Stimulated activated CD8-positive, alpha-beta memory T cell treated with anti-CD3 and anti-CD28 coated beads, Interleukin-7, amount 100 ng/mL, for 24 hours (primary cell): ENCODE measurements at places on chromosomes 12 and 14.

DNA sequence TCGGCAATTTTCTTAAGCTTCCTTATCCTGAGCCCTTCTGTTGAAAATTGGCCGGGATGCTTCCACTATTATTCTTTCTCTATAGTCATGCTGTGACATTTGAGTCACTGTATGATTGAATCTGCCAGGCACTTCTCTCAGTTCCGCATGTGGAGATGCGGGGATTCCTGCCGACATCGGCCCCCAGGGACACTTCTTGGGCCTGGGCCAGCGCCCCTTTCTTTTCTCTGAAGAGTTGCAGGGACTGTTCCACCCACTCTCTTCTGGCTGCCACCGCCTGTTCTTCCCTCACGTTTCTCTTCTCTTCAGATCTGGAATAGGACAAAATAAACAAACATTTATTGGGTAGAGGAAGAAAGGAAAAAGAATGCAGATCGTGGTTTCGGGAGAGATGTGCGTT, 310.1 kb downstream of the ETNK1 start:
- no peak for DNase-seq

DNA sequence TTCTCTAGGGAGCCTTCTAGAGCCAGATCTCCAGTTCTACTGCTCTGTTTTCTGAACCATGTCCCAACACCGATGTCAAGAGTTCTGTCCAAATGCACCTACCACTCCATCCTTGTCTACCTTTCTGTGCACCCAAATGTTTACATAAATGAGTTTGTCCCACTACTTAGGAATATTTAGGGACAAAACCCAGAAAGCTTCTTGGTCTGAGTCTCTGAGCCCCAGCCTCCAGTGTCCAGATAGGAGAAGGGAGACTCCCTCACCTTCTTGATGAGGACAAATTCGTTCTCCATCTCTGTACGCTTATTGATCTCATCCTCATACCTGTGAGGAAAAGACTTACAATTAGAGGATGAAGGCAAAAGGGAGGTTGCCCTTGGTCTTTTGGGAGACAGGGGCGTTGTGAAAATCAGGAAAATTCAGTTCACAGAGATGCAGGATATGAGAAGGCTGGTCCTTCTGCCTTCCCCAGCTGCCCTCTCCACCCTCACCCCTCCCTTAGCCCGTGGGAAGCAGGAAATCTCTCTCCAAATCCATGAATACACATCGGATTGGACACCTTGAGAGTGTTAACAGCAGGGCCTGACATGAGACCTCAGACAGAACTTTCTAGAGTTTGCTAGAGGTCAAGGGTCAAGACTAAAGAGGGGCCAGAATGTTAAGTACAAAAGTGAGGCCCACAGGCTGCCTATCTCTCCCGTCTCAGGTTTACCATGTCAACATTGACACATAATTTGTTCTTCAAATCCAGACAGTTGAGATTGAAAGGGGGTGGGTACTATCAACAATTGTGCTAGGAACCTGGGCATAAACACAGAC, 3.8 kb downstream of the KRT8 start:
- no peak for DNase-seq

DNA sequence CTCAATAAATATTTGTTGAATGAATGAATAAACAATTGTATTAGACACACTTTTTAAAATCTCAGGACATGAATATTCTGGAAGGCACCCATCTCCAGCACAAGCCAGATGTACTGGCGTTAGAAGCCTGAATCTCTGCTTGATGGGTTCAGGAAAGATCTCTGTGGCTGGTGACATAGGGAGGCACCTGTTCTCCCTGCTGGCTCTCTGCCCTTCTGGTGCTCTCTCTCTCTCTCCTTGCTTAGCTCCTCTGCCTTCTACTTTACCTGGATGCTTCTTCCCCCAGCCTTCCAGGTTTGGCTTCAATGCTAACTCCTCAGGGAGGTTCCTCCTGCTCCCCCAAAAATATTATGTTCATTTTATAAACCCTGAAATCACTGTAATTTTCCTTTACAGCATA, 1.5 kb downstream of the CYP46A1 start:
- no peak for DNase-seq

- DNase-seq, result no peak
Observed at GRCh38 chr12:8912914-8913313, 1.4 kb upstream of the PHC1 start.

DNA sequence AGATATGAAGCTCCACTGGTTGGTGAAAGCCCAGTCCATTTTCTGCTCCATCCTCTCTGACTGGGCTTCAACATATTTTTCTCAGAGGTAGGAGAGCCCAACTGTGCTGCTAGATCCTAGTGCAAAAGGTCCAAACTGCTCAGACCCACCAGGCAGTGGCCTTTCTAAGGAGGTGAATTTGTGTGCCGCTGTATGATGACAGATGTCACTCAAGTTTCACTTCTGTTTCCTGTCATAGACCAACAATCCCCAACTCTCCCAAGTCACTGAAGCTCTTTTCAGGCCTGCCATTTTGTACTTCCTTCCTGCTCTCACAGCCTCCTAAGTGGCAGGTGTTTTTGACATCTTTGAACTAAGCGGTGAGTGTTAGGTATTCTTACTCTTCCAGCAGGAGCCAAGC, 16.4 kb upstream of the RNASE4 start:
- no peak for DNase-seq

DNA sequence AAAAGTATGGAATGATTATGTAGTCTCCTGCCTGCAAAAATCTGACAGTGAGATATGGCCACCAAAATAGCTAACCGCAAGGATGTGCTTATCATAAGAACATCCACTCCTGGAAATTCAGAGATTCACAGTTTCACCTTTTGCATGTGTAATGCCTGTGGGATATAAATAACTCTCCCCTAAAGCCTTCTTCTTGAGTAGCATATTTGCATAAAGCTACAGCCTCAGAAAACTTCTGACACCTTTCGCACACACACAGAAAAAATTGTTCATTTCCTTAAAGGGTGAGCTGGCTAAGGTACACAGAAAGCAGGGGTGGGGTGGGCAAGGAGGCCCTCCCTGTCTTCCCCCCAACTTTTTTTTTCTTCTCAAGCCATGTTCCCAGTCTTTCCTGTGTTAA, 3.1 kb upstream of the IGF1 start:
- no peak for DNase-seq

DNA sequence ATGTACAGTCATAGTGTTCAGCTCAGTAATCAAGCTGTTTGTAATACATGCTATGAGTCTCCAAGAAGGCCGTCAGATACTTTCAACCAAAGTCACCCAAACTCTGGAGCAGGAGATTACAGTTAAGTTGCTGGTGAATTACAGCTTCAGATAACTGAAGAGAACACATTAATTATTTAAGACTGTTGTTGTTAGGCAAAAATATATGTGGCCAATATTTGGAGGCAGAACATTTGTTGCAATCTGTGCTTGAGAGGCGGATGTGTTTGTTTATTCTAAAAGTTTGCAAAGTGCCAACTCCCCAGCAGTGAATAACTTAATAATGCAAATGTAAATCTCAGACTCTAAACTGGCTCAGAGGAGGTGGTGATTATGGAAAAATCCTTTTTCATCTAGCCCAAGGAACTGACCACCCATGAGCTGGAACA, 300.7 kb upstream of the TBX3 start:
- DNase-seq, result no peak

DNA sequence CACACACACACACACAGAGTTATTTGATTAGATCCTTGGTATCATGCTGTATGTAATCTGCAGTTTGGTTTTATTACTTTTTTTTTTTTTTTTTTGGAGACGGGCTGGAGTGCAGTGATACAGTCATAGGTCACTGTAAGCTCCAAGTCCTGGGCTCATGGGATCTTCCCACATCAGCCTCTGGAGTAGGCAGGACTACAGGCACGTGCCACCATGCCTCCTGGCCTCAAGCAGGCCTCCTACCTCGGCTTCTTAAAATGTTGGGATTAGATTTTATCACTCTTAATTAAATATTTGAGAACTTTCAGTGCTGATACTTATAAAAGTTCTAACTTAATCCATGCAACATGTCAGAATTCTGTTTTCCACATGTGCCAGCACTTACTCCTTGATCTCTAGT, 31.3 kb upstream of the PSEN1 start:
- DNase-seq, result no peak

- no peak for DNase-seq
Observed at GRCh38 chr14:68864361-68864750, 71.5 kb upstream of the ZFP36L1 start.

DNA sequence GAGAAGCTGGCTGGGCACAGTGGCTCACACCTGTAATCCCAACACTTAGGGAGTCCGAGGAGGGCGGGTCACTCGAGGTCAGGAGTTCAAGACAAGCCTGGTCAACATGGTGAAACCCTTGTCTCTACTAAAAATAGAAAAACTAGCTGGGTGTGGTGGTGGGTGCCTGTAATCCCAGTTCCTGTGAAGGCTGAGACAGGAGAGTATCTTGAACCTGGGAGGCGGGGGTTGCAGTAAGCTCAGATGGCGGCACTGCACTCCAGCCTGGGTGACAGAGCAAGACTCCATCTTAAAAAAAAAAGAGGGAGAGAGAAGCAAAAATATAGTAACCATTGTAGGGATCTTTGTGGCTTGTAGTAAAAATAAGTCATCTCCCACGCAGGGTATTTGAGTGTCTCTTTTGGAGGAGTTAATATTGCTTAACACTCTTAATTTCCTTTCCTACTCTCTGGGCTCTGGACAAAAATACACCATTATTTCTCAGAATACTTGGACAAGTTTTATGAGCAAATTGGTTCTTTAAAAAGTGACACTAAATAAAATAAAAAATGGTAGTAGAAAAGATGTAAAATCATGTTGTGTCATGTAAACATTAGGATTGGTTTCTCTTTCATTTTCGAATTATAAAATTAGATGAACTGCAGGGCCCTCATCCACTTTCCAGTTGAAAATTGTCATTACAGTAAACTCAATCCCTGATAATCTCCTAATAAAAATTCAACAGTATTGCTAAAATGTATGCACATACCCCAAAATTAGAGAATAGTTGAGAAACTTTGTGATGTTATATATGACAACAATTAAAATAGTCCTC, 61.1 kb upstream of the C12orf71 start:
- DNase-seq, result no peak

DNA sequence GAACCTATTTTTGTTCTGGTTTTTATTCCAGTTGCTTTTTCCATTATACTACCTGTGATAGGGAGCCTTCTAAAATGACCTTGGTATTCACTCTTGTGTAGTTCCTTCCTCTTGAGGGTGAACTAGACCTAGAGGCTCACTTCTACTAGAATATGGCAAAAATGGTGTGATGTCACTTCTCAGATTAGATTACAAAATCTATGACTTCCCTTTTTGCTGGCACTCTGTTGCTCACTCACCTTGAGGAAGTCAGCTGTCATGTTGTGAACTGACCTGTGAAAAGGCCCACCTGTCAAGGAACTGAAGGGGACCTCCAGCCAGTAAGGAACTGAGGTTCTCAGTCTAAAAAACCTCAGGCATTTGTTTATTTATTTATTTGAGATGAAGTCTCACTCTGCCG, 5.7 kb downstream of the MIPOL1 start:
- DNase-seq, result no peak

DNA sequence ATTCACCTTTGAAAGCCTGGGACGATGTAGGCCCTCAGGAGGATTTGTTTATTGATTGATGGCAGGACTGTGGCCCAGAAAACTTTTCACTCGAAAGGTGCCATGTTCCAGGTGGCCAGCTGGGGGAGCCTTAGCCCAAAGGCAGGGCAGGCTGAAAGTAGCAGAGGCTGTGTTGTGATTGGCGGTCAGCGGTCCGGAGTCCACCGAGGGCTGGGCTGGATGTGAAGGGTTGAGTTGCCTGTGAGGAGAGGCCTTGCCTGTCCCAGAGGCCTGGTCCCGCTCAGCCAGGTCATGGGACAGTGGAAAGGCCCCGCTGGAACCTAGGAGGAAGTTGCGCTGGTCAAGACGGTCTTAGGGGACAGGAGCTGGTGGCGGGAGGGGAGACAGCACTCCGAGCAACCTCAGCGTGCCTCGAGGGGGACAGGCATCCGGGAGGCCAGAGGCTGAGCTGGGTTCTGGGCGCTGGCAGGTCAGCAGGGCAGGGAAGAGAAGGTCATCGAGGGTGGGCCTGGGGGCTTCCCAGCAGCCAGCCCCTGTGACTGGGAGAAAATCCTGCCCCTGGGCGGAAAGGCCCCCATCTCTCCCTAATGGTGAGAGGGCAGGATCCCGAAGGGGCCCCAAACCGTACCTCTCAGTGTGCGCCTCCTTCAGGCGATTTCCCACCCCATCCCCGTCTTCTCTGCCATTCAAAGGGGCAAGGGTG, 26.3 kb downstream of the CMA1 start:
- DNase-seq, result peak; percentile 43

DNA sequence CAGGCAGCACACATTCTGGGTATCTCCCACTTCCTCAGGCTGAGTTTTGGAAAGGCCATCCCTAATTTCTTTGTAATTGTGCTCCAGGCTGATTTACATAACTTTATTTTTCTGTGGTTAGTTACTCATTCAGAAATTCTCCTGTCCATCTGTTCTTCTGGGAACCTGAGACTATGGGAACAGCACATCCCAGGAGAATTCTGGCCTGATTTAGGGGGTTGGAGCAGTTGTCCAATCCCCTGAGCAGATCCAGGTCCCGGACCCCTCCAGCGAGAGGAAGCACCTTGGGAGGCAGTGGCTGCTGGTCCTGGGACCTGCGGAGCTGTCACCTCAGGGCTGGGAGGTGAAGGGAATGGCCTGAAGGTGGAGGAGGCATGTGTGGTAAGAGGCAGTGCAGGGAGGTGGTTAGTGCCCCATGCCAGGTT, 40.4 kb downstream of the TSPAN9 start:
- DNase-seq, result no peak

GRCh38 chr14:28361486-28361885, 405.1 kb upstream of the FOXG1 start:
- DNase-seq, result no peak

- DNase-seq, result peak; percentile 30
Observed at GRCh38 chr14:76386944-76387782, 11.2 kb downstream of the ESRRB start.

DNA sequence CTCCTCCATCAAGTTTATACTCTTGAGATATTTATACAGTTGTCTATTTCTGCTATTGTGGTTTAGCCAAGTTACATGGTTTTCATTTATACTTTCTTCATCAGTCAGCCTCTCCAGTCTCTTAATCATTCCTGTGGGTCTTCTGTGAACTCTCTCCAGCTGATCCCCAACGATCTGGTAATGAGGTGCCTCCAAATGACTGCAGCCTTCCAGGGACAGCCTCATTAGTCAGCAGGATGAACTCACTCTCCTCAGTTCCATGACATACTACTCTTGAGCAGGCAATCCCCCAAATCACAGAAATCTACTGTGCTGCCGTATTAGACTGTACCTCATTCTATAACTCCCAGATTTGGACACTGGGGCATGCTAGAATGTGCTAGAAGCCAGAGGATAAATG, 15.3 kb downstream of the AREL1 start:
- DNase-seq, result no peak

- DNase-seq, result no peak
Observed at GRCh38 chr14:20413744-20414082, 412 bp upstream of the TEP1 start.

DNA sequence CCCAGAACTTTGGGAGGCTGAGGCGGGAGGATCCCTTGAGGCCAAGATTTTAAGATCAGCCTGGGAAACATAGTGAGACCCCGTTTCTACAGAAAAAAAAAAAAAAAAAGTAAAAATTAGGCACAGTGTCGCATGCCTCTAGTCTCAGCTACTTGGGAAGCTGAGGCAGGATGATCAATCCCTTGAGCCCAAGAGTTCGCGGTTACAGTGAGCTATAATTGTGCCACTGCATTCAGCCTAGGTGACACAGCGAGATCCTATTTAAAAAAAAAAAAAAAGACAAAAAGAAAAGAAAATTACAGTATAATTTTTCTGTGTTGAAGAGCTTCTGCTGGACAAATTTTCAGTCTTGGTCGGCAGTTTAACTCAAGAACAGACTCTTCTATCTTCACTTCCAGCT, 133.9 kb upstream of the FGD4 start:
- DNase-seq, result no peak

GRCh38 chr12:48601013-48601756, 31.3 kb upstream of the LALBA start:
- DNase-seq, result no peak

- DNase-seq, result no peak
Observed at GRCh38 chr12:108029051-108029835, 99.8 kb upstream of the WSCD2 start.
